A673 (cell line): ENCODE measurements at places on chromosomes 12 and 14. TPM values are rescaled to one million over a fixed set of nuclear protein-coding genes. Genes with fewer than 3 reads are reported as not detected.

The CLECL1 gene
- not detected in 2 replicates for total RNA-seq

The PLXNC1 gene
- total RNA-seq: 0.30 and 0.76 TPM in 2 replicates

The KRT77 gene
- not detected in 2 replicates for total RNA-seq

The TAS2R50 gene
- total RNA-seq: 1.6 and 2.7 TPM in 2 replicates

The TCL1A gene
- not detected in 2 replicates for total RNA-seq

The RBM19 gene
- 46.0 and 47.1 TPM in 2 replicates for total RNA-seq

The TAS2R46 gene
- 2.2 and 3.1 TPM in 2 replicates for total RNA-seq

The SMOC1 gene
- not detected in 2 replicates for total RNA-seq

The CPNE8 gene
- total RNA-seq: 0.90 and 1.3 TPM in 2 replicates

DNA sequence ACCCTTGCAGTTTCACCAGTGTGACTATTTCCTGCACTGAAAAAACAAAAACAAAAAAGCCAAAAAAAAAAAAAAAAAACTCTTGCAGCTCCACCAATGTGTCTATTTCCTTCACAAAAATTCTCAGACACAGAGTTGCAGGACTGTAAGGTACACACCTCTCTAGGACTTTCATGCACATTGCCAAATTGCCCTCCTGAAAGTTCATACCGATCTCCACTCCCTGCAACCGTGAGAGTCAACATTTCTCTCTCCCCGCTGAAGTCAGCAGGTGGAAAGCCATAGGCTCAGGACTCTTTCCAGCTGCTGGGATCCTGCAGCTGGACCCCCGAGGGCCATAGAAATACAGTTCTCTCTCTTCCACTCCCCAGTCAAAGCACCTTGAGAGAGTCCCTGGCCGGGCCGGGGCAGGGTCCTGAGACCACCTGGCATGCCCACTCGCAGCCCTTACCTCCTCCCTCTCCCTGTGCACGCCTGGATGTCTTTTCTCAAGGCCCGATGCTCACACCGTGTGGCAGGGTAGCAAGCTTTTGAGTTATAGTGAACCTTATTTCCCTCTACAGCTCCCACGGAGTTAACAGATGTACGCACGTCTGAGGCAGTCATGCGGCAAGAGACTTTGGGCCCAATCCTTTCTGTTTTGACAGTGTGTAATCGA lies 23.6 kb downstream of the MMAB start:
- DNase-seq: no peak

GRCh38 chr14:89219051-89219450 lies 198.0 kb downstream of the FOXN3 start:
- DNase-seq: no peak

DNA sequence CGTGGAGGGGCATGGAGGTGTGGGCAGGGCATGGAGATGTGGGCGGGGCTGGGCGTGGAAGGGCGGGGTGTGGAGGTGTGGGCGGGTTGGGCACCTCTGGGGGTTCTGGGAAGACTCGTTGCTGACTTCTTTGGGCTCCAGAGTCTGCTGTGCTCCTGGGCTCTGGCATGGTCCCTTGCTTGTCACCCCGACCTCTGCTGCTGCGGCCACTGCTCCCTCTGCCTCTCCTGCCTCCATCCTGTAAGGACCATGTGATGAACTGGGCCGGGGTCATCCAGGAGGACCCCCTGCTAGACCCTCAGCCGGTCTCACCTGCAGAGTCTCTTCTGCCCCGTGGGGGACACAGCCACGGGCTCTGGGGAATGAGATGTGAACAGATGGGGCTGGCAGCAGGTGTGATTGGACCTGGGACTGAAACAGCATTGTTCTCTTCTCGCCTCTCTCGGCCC lies 15.3 kb downstream of the NOC4L start:
- no peak for DNase-seq

GRCh38 chr12:114215746-114216145 lies 190.2 kb downstream of the TBX5 start:
- DNase-seq: no peak

DNA sequence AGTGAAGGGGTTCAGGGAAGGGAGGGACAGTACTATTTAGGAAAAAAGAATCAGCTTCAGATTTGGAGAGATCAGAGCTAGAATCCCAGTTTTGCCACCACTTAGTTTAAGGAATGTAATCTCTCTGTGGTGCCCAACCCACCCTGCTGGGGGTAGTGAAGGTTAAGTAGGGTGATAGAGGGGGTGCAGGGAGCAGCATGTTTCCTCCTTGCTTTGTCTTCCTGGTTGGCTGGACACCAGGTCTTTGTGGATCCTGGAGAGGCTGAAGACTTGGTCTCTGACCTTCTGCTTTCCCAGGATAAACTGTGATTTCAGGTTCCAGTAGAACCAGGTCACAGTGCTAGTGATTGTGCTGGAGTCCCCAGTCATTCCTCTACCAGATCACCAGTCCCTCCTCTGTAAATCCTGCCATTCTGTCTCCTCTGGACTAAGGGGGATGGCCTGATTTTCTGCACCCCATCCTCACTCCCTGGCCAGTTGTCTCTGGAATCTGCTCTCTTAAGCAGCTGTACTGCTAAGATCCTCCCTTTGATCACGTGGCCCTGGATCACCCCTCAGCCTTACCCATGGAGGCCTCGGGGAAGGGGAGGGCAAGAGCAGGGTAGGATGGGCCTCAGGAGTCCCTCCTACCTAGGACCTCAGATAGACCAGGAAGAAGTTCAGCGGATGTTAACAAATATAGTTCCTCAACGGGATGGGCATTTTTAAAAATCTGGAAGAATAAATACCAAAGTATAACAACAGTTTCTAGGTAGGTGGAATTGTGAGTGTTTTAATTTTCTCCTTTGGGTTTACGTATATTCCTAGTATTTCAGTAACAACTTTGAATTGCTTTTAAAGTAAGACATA lies 3.1 kb downstream of the MAP3K12 start:
- DNase-seq: no peak

- DNase-seq: peak; percentile 47
These were observed 1.0 kb downstream of the BLTP3B start for GRCh38 chr12:100141666-100141997.

- no peak for DNase-seq
These were observed 25.2 kb downstream of the POLE start for GRCh38 chr12:132661972-132662371.

- peak; percentile 87 for DNase-seq
These were observed 117.7 kb downstream of the PRKCH start for GRCh38 chr14:61438860-61439765.

DNA sequence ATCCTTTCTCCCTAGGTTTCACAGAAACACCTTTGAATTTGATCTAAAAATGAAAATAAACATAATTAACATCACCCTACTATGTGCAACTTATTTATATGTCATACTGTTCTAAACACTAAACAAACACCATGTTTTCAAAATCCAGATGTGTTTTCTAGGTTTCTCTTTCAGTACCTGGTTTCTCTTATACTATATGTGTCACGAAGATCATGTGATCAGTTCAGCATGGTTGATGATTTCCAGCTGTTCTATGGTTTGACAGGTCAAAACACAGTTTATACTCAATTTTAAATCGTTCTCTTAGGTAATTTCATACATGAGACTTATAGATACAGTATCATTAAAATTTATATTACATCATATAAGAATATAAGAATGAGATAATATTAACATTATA lies 373.1 kb downstream of the SOX5 start:
- DNase-seq: no peak

GRCh38 chr14:21307637-21308036 lies 27.8 kb downstream of the RPGRIP1 start:
- no peak for DNase-seq

DNA sequence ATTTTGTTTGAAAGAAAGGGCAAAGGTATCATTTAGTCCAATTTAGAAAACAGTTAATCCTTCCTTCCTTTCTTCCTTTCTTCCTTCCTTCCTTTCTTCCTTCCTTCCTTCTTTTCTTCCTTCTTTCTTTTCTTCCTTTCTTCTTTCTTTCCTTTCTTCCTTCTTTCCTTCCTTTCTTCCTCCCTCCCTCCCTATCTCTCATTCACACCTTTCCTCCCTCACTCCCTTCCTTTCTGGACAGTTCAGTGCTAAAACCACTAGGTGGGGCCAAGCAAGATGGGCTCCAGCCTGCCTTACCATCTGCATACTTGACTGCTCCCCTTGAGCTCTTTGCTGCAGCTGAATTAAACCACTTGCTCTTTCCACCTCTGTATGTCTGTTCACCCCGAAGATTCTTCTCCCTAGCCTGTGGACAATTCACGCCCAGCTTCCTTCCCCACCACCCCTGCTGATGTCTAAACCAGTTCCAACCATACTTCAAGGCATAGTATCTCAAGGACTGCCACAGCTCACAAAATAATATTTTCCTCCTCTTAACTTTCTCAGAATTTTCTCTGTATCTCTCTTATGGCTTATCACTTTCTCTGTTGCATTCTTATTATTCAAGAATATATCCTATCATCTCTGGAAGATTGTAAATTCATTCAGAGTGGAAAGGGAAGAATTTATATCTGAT lies 78.0 kb downstream of the DBX2 start:
- peak; percentile 67 for DNase-seq

DNA sequence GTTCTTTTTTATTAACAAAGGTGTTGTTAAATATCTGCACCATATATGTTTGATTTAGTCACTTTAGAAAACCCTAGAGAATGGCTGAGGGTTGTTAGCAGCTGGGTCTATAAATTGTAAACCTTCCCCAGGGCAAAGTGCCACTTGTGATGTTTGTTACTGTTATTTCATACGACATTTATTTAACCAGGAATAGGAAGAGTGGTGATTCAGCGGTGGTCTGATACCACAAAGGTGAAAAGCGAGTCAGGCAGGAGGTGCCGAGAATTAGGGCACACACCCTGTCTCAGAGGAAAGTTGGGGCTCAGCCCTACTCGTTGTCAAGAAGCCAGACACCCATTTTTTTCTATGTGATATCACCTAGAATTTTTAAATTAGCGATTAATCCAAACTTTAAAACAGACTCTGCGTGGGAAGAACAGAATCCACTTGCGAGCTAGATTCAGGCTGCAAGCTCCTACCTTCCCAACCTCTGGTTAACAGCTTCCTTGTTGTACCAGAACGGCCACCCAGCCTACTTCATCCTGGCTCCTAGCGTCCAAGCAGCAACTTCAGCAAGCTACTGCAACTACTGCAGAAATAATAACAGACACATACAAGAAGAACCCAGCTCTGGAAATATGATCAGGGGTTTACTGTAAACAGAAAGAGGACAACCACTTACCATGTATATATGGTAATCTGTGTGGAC lies 126.7 kb downstream of the TMEM132D start:
- no peak for DNase-seq

- no peak for DNase-seq
These were observed 148.2 kb upstream of the LMNTD1 start for GRCh38 chr12:25701290-25701689.

DNA sequence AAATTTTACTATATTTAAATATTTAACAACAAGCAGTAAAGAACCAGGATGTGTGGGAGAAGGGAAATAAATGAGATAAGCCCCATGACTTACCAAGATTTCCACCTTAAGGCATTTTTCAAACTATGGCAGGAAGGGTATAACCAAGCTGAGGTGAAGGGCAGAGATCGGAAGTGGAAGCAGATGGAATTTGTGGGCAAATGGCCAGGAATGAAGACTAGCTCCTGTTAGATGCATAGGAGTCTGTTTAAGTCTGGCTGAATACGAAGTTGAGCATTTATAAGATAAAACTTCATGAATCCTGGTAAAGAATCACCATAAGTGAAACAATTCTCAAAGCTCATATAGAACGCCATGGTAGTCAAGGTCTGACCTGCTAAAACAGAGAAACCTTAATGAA lies 163.5 kb downstream of the DIO2 start:
- peak; percentile 0 for DNase-seq

DNA sequence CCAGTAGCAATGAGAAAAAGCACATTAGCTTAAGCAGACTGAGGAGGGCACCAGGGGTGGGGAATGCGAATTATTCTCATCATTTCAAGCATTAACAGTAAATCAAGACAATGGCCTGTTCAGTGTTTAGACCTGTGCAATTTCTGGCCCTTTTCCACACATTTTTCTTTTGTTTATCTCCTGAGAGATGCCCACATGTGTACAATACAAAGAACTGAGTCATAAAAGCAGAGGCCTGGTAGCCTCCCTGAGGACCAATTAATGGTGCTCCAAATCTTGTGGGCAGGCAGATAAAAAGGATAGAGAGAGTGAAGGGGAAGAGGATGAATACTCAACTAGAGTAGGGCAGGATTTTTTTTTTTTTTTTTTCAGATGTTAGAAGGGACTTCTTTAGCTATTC lies 480.8 kb downstream of the RERGL start:
- DNase-seq: peak; percentile 64

DNA sequence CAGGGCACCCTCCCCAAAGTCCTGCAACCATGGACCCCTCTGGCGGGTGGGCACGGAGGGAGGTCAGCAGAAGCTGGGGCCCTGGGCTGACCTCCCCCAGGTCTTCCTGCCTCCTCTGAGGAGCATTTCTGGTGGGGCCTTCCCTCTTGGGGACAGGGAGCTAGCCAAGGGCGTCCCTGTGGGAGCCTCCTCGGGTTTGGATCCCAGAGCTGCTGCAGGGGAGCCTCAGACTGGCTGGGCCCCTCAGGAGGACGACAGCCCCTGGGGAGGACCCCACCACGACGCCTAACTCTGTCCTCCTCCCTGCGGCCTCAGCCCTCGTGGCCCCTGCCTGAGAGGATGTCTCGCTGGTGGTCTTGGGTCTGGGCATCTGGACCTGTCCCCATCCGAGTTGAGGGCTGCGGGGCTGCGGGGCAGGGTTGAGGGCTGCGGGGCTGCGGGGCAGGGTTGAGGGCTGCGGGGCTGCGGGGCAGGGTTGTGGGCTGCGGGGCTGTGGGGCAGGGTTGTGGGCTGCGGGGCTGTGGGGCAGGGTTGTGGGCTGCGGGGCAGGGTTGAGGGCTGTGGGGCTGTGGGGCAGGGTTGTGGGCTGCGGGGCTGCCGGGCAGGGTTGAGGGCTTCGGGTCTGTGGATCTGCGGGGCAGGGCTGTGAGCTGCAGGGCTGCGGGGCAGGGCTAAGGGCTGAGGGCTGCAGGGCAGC lies 37.4 kb downstream of the FBRSL1 start:
- no peak for DNase-seq

DNA sequence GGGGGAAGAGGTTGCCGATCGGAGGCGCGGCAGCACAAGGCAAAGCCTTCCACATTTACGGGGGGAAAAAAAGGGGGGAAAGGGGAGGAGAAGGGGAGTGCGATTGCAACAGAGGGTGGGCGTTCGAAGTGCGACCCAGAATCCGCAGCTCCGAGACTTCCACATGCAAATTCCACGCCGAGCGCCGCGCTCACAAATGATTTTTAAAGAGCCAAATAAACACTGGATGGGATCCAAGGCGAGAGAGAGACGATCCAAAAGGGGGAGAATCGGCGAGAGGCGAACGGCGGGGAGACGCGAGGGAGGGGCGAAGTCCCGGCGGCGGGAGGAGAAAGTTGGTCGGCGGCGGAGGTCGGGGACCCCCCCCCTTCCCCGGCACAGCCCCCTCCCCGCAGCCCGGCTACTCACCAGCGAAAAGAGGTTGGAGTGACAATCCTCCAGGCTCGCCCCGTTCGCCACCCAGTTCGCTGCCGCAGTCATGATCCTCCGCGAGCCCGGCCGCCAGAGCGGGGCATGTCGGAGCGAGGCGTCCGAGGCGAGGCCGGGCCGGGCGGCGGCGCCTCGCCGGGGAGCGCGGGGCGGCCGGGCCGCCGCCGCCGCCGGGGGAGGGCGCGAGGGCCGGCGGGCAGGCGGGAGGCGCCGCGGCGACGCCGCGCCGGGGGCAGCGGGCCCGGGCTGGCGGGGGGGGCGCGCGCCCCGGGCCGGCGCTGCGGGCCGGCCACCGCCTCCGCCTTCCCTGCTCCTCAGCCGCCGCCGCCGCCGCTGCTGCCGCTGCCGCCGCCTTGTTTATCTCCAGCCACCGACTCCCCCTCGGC lies 634 bp downstream of the MED13L start:
- DNase-seq: peak; percentile 78

- DNase-seq: peak; percentile 42
These were observed 268 bp downstream of the NDUFB1 start for GRCh38 chr14:92121207-92121669.

GRCh38 chr12:106801830-106802533 lies 27.5 kb downstream of the RIC8B start:
- no peak for DNase-seq

GRCh38 chr14:44954750-44955149 lies 7.0 kb downstream of the KLHL28 start:
- DNase-seq: no peak
